Caudate nucleus (tissue), 63 donors: ENCODE measurements at places on chromosomes 2 and 18.

GRCh38 chr2:158533009-158533408 is 76.3 kb downstream of the PKP4 start:
- no peak for DNase-seq

- no peak for DNase-seq
These were observed 266.6 kb upstream of the CYP26B1 start for GRCh38 chr2:72414137-72414760.

GRCh38 chr2:166042768-166043390 is 84.9 kb downstream of the SCN1A start:
- DNase-seq: no peak

DNA sequence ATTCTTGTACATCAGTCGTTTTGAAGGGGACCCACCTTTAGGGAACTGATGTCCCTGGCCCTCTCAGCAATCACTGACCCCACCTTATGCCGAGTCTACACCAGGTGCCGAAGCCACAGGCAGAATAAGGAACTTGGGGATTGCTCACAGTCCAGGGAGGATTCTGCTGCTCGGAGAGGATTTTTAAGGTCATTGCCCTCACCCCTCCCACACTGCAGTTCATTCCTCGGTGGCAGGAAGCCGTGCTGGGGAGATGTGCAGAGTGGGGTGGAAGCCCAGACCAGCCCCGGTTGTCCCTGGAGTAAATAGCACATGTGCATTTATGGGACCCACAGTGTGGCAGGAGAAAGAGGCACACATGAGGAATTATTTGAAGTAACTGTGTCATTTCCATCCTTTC is 50.4 kb downstream of the PLB1 start:
- DNase-seq: no peak

DNA sequence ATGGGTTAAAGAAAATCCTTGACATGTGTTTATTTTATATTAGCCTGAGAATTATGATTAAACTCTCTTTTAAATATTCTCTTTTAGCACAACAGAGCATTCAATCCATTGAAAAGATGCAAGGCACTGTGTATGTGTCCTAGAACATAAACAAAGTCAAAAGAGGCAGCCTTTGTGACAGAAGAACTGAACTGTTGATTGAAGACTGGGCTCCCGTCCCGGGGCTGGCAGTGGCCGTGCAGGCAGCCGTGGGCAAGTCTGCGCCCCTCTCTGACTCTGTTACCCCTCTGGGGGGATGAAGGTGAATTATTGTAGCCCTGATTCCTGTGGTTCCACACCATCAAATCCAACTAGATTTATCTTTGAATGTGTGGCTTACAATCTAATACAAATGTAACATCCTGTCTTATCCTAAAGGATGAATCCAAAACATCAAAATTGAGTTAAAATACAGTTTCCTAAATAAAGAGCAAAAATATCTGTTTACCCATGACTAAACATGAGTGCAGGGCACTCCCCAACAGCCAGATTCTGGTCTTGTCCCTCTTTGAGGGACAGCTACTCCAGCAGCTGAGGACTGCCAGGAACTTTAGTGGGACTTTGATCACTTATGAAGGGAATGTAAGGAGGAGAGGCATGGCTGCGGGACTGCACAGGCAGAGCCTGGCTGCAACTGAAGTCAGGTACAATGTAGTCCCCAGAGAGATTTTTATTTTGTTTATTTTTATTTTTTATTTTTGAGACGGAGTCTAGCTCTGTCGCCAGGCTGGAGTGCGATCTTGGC is 37.3 kb upstream of the SH3BP4 start:
- DNase-seq: peak; percentile 12

GRCh38 chr18:49663899-49664890 is 102.3 kb downstream of the LIPG start:
- no peak for DNase-seq

- no peak for DNase-seq
These were observed 172.0 kb downstream of the TNS1 start for GRCh38 chr2:217830807-217831206.

- DNase-seq: no peak
These were observed 29.9 kb upstream of the TRIB2 start for GRCh38 chr2:12686708-12687283.

GRCh38 chr2:168087401-168087800 is 160.0 kb downstream of the STK39 start:
- no peak for DNase-seq

- no peak for DNase-seq
These were observed 282.3 kb downstream of the MBD5 start for GRCh38 chr2:148303161-148303560.

- DNase-seq: no peak
These were observed 77.2 kb downstream of the EFEMP1 start for GRCh38 chr2:55846426-55846825.

DNA sequence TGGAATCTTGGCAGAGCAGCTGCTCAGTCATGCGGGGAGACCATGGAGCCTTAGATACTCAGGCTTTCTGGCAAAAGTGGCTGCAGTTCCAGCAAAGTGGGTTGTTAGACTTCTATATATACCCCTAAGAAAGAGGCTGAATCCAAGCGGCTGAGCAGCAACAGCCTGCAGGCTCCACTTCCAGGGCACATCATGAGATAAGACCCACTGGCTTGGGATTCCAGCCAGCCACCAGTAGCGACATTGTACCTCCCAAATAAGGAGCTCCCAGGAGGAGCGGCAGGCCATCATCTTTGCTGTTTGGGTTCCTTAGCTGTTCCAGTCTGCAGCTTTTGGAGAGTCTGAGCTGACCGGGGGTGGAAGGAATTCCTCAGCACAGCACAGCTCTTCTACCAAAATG is 150.3 kb upstream of the ST6GAL2 start:
- no peak for DNase-seq

DNA sequence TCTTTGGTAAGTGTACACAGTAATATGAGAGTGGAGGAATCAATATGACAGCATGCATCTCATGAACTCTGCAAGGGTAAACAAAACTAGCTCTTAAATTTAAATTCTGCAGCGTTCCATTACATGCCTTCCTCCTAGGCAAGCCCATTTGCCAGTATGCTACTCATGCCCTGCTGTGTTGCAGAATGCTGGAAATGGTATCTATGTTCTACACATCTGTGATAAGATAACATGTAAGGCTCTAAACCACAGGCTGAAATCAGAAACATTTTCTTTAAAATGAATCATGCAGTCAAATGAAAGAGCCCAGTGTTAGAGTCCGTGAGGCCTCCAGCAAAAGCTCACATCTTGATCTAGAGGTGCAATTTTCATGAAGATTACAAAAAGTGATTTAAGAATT is 112.8 kb upstream of the FN1 start:
- no peak for DNase-seq

GRCh38 chr2:60891180-60891579 is 9.8 kb downstream of the REL start:
- DNase-seq: no peak

DNA sequence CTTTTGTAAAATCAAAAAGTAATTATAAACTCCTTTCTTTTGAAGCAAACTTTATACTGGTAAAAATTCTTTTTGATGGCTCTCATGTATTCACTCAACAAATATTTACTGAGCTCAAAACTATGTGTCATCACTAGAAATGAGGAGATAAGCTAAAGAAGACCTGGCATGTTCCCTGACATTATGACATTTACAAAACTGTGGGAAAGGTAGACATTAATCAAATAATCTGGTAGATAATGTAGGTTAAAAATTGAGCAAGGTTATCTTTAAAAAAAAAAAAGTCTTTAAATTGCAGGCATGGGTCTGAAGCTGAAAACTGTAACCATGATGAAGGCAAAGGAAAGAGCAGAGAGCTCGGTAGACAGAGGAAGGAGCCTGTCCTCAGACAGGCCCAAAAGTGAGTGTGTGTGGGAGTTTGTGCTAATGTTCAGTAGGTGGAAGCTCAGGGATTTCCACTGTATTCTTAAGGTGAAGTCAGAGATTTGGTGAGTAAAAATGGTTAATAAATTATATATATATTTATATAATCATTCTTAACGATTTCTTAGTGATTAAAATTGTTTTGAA is 612.9 kb downstream of the LRP1B start:
- no peak for DNase-seq

GRCh38 chr2:197997083-197997541 is 192.7 kb downstream of the PLCL1 start:
- no peak for DNase-seq

DNA sequence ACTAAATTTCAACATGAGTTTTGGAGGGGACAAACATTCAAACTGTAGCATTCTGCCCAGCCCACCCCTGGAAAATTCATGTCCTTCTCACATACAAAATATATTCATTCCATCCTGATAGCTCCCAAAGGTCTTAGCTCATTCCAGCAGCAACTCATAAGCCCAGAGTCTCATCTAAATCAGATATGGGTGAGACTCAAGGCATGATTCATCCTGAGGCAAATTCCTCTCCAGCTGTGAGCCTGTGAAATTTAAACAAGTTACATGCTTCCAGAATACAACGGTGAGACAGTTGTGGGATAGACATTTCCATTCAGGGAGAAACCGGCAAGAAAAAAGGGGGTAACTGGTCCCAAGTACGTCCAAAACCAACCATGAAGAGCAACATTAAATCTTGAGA is 43.5 kb upstream of the FAHD2A start:
- DNase-seq: no peak

DNA sequence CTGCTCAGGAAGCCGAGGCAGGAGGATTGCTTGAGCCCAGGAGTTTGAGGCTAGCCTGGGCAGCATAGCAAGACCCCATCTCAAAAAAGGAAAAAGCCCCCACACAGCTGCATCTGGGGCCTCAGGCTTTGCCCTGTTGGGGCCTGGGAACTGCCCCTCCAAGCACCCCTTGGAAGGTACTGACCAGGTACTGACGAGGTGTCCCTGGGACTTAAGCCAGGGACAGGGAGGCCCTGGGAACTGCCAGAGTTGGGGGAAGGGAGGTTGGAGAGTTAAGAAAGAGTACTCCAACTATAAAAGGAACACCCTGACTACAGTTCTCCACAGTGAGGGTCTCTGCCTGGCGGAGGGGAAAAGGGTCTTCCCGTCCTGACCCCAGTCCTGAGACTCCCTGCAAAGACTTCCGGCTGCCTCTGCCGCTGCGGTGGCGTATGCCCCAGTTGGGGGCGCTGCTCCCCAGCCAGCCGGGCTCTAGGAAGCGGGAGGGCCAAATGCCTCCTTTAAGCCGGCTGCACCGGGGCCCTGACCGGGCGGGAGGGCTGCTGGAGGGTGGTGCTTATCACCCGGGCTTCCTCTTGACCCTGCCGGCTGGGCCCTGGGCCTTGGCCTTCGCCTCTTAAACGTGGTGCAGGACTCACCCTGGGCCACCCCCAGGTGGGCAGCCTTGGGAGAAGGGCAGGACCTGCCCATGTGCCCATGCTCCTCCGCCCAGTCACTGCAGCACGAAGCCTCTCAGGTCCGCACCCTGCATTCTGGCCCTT is 12.8 kb downstream of the SLC30A3 start:
- DNase-seq: peak; percentile 1

- no peak for DNase-seq
These were observed 18.2 kb upstream of the DAW1 start for GRCh38 chr2:227853204-227853629.

DNA sequence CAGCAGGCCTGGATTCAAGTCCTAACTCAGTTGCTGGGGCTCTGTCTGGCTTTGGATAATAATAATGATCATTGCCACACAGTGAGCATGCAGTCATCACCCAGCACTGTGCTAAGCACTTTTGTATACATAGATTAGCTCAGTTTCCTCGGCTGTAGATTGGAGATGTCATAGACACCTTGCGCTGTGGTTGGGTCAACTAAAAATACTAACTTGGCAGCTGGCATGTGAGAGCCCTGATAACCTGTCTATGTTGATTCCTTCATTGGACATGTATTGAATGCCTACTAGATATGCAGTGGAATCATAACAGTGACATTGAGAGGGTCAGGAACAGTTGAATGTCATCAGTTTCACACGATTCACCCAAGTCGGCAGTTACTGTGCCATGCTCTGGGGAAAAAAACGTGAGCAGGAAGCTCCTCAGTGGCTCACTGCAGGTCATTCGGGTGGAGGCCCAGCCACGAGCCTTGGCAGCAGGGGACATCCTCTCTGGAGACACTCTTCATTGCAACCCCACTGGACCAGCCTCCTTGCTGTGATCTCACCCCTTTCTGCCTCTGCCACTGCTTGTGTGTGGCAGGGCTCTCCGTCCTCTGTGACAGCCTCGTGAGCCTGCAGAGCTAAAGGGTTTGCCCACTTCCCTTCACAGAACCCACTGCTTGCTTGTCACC is 85.3 kb downstream of the NPAS2 start:
- DNase-seq: no peak

DNA sequence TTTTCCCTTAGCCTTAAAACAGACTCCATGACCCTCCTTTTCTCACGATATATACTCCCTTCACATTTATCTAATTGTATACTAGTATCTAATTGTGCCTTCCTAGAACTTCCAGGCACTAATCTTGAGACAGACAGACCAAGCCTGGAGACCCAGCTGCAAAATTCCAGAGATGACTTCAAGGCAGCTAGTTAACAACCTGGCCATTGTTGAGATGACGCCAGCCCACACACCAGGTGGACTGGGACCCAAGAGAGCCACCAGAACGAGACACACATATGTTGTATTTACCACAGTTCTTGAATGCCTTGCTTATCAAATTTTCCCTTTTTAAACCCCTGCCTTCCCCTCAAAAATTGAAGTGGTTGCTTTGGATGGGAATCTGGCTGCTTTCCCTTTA is 48.9 kb upstream of the SELENOI start:
- no peak for DNase-seq

GRCh38 chr2:83081826-83082690 is 1377.0 kb downstream of the SUCLG1 start:
- no peak for DNase-seq

- no peak for DNase-seq
These were observed 614.0 kb upstream of the CRIM1 start for GRCh38 chr2:35741556-35741955.

DNA sequence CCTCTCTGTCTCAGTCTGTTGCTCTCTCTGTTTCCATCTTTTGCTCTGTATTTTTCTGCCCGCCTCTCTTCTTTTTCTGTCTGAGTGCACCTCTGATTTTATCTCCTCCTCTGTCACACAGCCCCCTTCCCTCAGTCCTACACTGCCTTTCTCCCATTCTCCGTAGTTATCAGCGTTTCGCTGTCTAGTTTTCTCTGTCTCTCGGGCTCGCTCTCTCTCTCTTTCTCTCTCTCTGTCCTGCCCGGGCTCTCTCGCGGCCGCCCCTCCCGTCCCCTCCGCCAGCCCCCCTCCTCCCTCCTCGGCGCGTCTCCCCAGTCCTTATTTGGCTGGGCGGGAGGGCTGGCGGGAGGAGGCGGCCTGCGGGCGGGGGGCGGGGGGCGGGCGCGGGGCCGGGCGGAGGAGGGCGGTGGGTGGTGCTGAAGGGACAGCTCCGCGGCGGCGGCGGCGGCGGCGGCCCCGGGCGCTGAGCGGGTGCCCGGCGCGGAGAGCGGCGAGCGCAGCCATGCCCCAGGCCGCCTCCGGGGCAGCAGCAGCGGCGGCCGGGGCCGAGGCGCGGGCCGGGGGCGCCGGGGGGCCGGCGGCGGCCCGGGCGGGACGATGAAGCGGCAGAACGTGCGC is at the start of gene KCNK3:
KCNK3 (plus strand) TSS at position 444 of the 618 bp plus-strand sequence; CDS start at position 598, 154 bp downstream.
- no peak for DNase-seq

GRCh38 chr2:162327134-162327769 is 8.8 kb upstream of the IFIH1 start:
- DNase-seq: no peak
